Dorsolateral prefrontal cortex (tissue), 122 donors: ENCODE measurements at places on chromosomes 1 and 21. TPM values are rescaled to one million over a fixed set of nuclear protein-coding genes. Genes with fewer than 3 reads are reported as not detected.

HENMT1 gene
- 9.3 TPM for total RNA-seq

DNA sequence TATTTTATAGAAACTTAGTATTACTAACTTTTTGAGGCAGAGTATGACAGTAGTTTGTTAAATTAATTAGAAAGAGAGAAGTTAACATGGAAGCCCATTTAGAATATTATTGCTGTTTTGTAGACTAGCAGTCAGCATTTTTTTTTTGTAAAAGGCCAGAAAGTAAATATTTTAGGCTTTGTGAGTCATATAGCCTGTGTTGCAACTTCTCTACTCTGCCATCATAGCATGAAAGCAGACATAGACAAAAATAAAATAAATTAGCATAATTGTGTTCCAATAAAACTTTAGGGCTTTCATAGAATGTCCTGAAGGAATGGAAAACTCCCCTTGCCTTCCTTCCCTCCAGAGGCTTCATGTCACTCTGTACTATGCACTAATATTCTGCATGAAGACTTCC lies 12.3 kb upstream of the RGS4 start:
- no peak for DNase-seq

DNA sequence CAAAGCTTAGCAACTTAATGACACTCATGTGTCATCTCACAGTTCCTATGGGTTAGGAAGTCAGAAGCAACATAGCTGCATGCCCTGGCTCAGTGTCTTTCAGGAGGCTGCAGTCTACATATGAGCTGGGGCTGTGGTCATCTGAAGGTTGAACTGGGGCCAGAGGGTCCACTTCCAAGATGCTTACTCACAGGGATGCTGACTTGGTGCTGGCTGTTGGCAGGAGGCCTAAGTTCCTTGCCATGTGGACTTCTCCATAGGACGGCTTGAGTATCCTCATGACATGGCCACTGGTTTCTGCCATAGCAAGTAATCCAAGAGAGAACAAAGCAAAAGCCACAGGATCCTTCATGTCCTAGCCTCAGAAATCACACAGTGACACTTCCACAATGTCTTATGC lies 12.1 kb upstream of the FAM43B start:
- DNase-seq, result no peak

- no peak for DNase-seq
Measured at GRCh38 chr1:150567341-150567716, 12.1 kb downstream of the MCL1 start.

- DNase-seq, result peak; percentile 89
Measured at GRCh38 chr1:211654838-211655787, 20.3 kb downstream of the NEK2 start.
